ENCODE measurements at places on chromosomes 2 and 18.

DNA sequence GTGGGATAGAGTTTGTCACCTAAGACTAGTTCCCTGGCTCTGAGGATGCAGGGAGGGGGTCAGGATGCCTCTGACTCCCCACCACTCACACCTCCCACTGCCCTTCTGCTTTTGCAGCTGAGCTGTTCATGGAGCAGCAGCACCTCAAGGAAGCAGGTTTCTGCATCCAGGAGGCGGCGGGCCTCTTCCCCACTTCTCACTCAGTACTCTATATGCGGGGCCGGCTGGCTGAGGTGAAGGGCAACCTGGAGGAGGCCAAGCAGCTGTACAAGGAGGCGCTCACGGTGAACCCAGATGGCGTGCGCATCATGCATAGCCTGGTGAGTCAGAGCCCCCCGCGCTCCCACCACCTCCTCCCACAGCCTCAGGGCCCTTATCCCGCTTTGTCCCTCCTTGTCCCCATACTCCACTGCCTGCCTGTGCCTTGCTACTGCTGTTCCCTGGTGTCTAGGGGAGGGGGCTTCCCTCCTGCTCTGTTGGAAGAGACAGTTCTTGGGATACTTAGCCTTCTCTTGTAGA lies 94.4 kb downstream of the STPG4 start:
- no peak for DNase-seq

DNA sequence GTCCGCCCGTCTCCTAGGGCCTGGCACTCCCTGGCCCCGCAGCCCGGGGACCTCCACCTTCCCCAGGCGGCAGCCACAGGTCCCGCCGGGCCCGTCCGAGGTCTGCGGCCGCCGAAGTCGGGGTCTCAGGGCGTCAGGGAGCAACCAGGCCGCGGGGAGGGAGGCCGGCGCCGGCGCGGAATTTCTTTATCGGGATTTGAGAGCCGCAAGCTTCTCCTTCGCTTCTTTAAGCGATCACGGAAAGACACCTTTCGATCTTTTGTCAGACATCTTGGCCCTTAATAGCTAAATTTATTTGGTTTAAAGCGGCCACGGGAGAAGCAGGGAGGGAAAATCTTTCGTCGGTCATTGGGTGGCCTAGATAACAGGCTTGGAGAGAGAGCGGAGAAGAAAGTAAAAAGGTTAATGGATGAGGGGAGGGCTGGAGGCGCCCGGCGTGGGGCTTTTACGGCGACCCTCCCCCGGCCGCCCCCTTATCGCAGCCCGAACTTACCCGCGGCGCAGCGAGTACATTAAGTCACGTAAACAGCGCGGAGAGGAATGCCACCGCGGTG lies 4.3 kb upstream of the GATA6 start:
- no peak for DNase-seq

DNA sequence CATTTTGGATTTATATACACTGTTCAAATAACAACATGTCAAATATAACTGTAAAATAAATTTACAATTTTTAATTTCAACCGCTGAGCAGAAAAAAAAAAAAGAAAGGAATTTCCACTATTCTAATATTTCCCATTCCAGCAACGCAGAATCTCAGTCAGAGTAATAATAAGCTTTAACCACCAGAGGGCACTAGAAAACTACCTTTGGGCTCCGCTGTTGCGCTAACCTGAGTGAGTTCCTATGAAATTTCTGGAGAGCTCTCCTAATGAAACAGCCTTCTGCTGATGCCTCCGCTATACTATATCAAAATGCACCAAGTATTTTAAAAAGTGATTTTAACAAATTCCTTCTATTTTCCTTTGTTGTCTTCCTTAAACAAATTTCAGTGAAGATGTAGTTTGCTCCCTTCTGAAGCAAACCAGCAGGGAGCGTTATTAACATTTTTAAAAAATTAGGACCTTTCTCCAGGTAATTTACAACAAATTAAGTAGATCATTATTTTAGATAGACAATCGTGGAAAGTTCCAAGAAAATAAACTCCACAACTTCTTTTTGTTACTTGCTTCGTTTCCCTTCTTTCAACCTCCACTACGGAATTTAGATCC lies 23.0 kb downstream of the ERMN start:
- DNase-seq = no peak

- no peak for DNase-seq
Observed at GRCh38 chr2:71647356-71647755, 194.0 kb downstream of the DYSF start.

DNA sequence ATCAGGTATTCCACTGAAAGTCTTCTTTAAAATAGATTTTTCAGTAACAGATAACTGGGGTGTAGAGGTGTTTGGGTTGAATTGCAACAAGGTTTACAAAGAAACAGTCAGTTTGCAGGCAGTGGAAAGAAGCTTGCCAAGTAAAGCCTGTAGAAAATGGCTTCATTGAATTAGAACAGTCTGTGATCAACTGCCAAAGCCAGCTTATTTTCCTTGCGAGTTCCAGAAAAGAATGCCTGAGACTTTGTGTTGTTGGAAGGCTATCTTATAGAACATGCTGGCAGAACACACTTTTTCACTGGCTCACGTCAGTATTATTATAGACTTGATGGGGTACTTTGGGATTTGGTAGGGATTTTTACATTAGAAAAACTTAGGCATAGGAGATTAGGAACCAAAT lies 601.0 kb downstream of the XIRP2 start:
- DNase-seq = no peak

DNA sequence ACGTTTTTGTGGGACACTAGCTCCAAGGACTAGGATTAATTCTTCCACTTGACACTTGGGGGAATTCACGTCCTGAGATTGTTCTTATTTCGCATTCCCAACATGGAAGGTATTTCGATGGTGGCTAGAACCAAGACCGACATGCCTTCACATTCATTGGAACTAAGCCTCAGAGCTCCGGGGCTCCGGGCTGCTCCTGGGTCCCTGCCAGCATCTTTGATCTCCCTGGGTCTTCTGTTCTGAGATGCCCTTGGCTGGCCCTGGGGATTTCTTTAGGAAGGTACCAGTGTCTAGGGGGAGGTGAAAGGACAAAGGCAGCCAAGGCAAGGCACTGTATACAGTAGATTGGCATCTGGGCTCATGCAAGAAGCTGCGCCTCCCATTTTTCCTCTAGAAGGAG lies 76.8 kb downstream of the DYSF start:
- DNase-seq = no peak

GRCh38 chr2:39128919-39129391 lies 8.1 kb upstream of the SOS1 start:
- no peak for DNase-seq

GRCh38 chr2:68230241-68231060 lies 21.9 kb downstream of the PPP3R1 start:
- DNase-seq = no peak

DNA sequence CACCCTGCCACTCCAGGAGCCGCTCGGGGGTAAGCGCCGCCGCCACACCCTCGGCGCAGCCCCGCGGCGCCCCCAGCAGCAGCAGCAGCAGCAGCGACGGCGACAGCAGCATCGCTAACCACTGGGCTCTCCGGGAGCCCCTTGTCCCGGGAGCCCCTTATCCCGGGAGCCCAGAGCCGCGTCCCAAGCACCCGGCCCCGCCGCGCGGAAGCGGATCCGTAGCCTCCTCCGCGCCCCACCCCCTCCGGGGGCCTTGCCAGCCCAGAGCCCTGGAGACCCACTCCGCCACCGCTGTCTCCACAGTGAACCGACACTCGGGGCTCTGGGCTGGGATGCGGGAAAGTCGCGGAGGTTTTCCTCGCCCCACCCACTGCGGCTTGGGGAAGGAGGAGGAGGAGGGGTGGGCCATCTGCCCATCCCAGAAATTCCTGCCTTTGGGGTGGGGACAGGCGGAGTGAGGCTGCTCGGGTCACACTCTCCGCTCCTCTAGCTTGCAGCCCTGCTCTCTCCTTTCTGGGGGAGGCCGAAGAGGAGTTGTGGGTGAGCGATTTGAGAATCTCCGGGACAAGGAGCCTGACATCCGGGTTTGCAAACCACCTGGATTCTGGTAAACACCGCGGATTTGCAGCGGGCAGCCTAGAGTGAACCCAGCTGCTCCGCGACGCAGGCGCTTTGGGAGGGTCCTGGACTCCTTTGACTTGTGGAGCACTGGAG lies at the start of gene PLA2R1:
Gene PLA2R1, minus strand, starts transcription at position 324 of the 714 bp plus-strand sequence. Its CDS starts 212 bp downstream, at position 112.
- no peak for DNase-seq

DNA sequence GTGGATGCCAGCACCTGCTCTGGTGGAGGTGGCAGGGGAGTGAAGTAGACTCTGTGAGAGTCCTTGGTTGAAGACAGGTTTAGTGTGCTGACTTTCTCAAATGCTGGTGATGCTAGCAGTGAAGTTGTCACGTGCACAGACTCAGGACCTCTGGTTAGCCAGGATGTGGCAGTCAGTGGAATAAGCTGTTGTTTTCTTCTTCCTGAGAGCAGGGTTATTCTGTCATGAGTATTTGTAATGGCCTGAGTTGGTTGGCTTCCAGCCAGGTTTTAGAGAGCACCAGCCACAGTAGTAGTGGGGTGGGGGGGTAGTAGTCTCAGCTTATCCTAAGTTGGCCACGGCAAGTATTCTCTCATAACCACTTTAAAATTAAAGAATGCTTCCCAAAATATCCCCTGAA lies 238.5 kb upstream of the FBXO11 start:
- no peak for DNase-seq

- no peak for DNase-seq
Observed at GRCh38 chr2:60510713-60511112, 42.7 kb downstream of the BCL11A start.

GRCh38 chr2:75204833-75205232 lies 5.5 kb upstream of the TACR1 start:
- DNase-seq = no peak

- DNase-seq = no peak
Observed at GRCh38 chr2:105143467-105144151, 97.9 kb upstream of the GPR45 start.

DNA sequence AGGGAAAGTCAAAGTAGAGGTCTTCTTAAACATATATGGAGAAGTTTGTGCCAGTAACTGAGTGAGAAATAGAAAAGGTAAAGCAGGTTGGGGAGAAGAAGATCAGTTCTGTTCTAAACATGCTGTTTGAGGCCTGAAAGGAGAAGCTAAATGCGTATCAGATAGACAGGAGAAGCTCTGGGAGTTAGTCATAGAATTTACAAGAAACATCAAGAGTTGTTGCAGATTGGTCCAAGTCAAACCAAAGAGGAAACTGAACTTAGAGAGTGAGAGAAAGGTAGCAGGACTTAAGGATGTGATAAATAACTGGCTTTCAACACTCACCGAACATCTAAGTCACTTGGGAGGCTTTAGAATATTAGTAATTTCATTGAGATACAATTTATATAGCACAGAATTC lies 29.2 kb upstream of the CERS6 start:
- no peak for DNase-seq

DNA sequence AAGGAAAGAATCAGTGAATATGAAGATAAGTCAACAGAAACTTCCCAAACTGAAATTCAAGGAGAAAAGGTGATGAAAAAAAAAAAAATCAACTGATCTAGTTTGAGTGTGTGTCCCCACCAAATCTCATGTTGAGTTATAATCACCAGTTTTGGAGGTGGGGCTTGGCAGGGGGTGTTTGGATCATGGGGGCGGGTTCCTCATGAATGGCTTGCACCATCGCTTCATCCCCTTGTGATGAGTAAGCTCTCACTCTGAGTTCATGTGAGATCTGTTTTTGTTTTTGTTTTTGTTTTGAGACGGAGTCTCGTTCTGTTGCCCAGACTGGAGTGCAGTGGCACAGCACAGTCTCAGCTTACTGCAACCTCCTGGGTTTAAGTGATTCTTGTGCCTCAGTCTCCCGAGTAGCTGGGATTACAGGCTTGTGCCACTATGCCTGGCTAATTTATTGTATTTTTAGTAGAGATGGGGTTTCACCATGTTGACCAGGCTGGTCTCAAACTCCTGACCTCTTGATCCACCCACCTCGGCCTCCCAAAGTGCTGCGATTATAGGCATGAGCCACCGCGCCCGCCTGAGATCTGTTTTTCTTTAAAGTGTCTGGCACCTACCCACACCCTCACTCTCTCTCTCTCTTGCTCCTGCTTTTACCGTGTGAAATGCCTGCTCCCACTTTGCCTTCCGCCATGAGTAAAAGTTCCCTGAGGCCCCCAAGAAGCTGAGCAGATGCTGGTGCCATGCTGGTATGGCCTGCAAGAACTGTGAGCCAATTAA lies 4.0 kb upstream of the SLC66A2 start:
- DNase-seq = no peak

- no peak for DNase-seq
Observed at GRCh38 chr2:33598561-33599174, 431 bp downstream of the FAM98A start.

DNA sequence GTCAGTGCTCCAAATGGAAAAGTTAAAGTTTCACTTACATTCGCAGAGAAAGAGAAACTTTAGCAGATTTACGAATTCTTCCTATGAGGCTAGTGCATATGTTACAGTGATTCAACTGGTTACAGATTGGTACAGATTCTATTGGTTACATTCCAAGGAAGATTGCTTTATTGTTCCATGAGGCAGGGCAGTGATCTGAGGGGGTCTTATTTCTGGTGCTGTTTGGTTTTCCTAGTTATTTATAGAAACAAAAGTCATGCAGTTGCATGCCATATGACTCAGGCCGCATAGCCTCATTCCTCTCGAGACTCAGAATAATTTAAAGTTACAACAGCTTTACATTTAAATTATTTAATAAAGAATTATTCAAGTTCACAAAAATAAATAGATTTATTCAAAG lies 385.4 kb upstream of the SYT4 start:
- DNase-seq = no peak

DNA sequence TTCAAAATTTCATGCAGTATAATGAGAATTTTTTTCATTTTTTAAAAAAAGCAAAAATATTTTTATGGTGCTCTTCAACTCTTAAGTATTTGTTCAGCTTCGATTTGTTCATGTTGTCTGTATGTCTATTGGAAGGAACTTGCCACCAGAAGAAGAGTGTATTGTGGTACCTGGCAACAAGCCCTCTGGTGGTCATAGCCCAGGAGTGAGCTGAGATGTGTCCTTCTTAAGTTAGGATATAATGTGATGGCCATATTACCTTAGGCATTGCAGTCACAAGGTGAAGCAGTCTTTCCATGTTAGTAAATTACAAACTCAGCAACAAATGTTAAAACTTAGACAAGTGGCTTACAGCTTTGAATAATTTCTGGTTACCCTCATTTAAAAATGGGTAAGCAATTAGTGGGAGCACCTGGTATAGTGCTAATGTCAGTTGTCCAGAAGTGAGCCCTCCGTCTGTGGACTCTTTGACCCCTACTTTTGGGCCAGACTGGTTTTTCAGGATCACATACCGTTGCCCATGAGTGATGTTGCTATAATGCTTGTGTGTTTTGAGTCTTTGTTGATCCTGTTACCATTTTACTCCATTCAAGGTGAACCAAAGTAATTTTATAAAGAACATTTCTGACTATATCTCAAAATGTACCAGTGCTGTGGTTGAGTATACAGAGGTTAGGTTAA lies 57.4 kb downstream of the MYO1B start:
- no peak for DNase-seq

- no peak for DNase-seq
Observed at GRCh38 chr2:222641336-222641735, 14.6 kb downstream of the FARSB start.

- no peak for DNase-seq
Observed at GRCh38 chr2:8714283-8714682, 32.4 kb downstream of the ID2 start.

DNA sequence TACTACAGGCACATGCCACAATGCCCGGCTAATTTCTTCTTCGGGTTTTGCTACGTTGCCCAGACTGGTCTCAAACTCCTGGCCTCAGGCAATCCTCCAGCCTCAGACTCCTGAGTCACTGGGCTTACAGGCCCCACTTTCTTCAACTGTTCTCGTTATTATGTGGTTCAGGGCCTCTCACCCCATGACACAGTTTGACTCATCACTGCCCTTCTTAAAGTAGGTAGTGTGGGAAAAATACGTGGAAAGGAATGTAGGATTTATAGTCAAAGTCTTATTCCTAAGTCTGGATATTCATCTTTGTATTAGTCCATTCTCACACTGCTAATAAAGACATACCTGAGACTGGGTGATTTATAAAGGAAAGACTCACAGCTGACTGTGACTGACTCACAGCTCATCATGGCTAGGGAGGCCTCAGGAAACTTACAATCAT lies 19.4 kb downstream of the CENPA start:
- DNase-seq = no peak
